ENCODE measurements at places on chromosomes 2 and 18.
A peak's percentile ranks its signal among the peaks of the same experiment; 100 is the strongest.

GRCh38 chr2:68089961-68090360 is 27.2 kb upstream of the C1D start:
- DNase-seq = no peak

GRCh38 chr2:99694331-99694730 is 204.5 kb upstream of the REV1 start:
- no peak for DNase-seq

- no peak for DNase-seq
These were observed 150.7 kb downstream of the DYSF start for GRCh38 chr2:71603851-71604725.

DNA sequence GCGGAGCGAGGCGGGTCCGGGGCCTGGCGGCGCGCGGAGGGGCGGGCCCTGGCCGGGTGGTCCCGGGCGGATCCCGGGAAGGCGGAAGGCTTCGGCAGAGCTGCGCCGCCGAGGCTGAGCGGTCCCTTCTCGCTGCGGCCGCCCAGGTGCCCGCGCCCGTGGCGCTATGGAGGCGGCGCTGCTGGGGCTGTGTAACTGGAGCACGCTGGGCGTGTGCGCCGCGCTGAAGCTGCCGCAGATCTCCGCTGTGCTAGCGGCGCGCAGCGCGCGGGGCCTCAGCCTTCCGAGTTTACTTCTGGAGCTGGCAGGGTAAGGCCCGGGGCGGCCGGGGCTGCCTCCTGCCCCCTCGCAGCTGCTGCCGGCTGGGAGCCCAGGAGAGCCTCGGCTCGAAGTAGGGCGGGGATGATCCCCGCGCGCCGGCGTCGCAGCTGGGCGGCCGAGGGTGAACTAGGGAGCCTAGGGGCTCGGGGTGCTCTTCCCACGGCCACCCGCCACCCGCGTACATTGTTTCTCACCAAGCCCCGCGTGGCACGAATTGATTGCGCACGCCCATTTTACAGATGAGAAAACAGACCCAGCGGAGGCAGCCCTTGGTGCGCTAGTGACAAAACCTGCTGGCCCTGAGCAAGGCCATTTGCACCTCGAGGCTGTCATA is at the start of gene SLC66A3:
TSS of gene SLC66A3 (plus strand) at position 87 of the 655 bp plus-strand sequence. CDS start at position 167, 80 bp downstream.
- DNase-seq = peak; percentile 22

DNA sequence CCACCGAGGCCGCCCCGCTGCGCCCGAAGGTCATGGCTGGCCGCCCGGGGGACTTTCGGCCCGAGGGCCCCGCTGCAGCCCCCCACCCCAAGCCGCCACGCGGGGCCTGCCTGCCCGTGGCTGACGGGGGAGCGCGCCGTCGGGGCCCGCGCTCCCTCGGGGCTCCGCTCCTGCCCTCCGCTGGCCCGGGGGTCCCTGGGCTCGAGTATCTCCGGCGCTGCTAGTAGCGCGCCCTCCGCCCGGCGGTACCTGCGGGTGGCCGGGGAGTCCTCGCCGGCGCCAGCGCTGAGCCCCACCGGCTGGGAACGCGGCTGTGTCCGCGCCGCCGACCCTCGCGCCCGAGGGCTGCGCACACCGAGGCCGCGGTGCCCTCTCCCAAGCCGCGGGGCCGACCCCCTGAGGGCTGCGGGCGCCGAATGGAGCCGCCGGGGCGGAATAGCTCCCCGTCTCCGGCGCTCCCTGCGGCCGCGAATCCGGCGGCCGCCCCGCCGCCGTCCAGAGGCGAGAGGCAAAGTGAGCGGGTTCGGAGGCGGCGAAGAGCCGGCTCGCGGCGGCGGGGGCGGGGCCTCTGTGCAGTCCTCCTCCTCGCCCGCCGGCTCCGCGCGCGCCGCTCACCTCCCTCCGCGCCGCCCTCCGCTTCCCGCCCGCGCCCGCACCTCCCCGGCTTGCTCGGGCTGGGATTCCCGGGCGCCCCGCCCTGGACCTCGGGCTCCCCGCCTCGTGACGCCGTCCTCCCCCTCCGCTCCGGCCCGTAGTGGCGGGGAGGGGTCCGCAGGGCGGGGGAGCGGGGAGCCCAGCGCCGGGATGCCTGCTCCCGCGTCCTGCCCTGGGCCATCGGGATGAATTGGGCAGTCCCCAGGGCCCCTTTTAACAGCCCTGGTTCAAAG is at the start of gene KCNG3:
TSS of gene KCNG3 (minus strand) at position 515 of the 887 bp plus-strand sequence. CDS start at position 34, 481 bp downstream.
- DNase-seq = peak; percentile 51

DNA sequence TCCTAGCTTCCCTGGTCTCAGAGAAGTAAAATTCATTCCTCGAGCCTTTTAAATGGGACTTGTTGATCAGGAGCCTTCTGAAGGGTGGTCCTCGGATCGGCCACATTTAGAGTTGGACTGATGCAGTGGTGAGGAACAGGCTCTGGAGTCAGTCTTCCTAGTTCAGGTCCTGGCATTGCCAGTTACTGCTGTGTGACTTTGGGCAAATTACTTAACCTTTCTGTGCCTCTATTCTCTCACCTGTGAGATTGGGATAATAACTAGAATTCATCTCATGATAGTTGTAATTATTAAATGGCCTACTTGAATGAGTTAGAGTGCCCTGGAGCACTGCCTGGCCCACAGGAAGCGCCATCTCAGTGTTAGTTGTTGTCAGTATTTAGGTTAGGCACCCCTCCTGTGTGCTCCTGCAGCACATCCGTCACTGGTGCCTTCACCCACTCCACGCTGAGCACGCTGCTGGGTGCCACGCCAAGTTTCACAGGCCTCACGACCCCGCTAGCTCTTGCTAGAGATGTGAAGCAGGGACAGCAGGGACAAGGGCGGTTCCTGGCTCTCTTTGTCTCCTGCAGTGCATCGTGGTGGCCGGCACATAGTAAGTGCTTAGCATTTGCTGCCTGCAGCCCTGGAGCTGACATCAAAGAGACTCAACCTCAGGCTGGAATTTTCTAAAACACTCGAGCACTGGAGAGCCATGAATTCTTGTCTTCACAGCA is 122.9 kb downstream of the FAM210A start:
- no peak for DNase-seq

DNA sequence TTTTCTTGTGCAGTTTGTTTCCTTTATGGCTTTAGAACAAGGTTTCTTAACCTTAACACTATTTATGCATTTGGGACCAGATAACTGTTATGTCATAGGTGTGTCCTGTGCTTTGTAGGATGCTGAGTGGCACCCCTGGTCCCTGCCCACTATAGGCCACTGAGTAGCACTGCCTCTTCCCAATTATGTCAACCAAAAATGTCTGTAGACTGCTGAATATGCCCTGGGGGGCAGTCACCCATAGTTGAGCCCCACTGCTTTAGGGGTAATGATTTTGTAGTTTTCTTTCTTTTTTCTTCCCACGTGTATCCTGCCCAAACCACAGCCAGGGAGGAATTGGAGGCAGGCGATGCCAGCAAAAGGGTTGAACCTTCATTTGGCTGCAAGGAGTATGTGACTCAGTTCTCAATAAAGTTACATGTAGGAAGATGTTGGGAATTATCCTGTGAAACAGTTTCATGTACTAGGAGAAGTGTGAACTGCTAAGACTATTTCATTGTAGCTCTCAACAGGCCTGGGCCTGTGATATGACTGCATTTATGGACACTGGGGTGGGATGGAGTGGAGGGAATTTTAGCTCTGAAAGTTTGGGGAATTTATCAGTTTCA is 65.7 kb downstream of the FMNL2 start:
- DNase-seq = peak; percentile 42

DNA sequence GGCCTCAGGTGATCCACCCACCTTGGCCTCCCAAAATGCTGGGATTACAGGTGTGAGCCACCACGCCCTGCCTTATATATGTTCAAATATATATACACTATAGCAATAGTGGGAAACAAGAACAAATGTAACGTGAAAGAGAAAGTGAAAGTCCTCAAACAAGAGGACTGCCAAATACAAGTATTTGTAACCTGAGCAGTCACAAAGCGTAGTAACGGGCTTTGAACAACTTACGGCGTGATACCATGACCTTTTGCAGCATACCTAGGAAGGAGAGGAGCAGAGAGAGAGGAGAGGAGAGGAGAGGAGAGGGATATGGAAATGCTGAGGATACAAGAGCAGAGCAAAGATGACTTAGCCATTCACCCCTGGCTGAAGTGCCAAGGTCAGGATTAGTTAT is 113.8 kb upstream of the RGPD4 start:
- peak; percentile 21 for DNase-seq

Measured in suppressor macrophage treated with lipopolysaccharide for 1 hour (primary cell).